Daoy (cell line): ENCODE measurements at places on chromosomes 5 and 9. TPM values are rescaled to one million over a fixed set of nuclear protein-coding genes. Genes with fewer than 3 reads are reported as not detected.

DNA sequence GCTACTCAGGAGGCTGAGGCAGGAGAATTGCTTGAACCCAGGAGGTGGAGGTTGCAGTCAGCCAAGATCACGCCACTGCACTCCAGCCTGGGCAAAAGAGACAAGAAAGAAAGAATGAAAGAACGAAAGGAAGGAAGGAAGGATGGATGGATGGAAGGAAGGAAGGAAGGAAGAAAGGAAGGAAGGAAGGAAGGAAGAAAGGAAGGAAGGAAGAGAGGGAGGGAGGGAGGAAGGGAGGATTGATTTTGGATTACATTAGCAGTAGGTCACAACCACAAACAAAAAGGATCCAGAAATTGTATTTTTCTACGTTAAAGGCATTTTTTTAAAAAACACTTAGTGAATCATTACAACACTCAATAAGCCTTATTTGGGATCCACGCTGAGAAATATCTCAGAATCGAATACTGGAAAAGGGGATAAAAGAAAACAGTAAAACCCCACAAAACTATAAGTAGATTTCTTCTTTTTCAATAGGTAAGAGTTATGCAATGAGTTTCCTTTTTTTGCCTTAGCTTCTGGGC is 136.9 kb upstream of the FREM1 start:
- no peak for DNase-seq

- peak; percentile 47 for DNase-seq
Observed at GRCh38 chr5:43415935-43416802, 4.0 kb upstream of the CCL28 start.

DNA sequence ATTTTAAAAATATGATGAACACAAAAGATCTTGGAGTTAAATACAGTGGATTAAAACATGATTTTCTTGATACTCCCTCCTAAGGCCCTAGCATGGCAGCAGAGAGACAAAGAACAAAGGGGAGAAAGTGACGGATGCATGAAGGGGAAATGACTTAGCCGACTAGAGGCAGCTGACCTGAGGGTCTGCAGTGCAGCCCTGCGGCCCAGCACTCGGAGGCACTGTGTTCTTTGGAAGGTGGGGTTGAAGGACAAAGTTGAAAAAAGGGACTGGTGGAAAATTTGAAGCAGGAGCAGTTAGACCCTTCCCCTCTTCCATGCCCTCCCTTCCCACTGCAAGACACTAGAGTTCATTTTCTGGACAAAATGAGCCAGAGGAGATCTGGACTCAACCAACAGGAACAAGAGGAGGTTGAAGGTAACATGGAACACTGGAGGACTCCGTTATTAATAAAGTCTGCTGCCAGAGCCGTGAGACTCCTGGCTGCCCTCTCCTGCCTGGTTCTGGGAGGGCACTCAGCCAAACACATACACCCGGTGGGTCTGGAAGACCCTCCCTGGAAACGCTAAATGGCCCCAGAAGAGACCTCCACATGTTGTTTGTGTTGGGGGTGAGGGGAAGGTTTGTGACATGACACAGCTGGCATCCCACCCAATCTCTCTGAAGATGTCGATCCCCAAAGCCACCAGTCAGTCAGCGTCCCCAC is 98.1 kb downstream of the JMY start:
- DNase-seq = no peak

- DNase-seq = no peak
Observed at GRCh38 chr9:114037249-114037648, 40.9 kb downstream of the AMBP start.

DNA sequence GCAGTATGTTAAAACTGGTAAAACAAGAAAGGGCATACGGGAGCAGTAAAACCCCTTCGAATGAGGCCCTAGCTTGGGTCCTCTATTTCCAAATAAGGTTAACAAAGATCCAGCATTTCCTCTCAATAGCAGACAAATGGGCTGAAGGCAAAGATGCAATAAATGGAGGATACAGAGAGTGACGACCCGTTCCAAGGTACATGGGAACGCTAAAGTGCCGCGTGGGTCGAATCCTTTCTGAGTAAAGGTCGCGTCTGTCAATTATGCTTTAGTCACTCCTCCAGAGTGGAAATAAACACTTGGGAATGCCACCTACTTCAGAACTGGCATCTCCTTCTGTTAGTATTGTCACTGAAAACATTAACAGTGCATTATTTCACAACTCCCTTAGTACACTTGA is 24.7 kb downstream of the ARL15 start:
- DNase-seq = no peak

DNA sequence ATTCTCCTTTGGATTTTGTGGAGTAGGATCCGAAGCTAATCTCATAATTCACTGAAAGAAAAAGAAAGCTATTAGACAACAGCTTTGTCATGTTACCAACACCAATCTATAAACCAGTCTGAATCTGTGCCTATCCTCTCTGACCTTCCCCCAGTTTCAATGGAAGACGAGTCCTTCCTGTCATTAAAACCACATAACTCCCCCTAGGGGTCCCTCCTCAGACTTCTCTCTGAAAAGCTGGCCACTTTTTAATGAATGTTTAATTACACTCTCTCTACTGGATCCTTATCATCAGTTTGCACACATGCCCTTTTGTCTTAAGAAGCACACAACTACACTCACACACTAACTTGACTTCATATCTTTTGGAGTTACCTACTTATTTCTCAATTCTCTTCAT is 98.0 kb upstream of the TSLP start:
- DNase-seq = no peak

DNA sequence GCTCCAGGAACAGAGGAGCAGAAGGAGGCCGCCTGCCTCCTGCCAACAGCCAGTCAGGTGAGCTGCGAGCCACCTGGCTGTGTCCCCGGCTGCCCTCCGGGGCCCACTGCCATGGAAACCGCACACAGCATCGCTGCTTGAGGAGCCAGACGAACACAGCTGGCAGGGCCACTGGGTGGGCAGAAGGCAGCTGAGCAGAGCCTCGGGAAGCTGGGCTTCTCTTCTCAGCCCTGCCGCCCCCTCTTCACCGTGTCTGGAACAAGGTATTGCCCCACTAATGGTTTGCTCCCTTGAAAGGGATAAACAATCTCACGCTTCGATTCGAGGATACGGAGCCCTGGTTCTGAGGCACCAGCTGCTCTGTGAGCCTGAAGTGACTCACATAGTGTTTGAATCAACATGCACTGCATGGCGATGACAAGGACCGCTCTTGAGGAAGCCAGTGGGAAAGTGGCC is 63.7 kb upstream of the RUFY1 start:
- DNase-seq = peak; percentile 55

GRCh38 chr9:38004809-38005560 is 64.0 kb downstream of the SHB start:
- peak; percentile 63 for DNase-seq

DNA sequence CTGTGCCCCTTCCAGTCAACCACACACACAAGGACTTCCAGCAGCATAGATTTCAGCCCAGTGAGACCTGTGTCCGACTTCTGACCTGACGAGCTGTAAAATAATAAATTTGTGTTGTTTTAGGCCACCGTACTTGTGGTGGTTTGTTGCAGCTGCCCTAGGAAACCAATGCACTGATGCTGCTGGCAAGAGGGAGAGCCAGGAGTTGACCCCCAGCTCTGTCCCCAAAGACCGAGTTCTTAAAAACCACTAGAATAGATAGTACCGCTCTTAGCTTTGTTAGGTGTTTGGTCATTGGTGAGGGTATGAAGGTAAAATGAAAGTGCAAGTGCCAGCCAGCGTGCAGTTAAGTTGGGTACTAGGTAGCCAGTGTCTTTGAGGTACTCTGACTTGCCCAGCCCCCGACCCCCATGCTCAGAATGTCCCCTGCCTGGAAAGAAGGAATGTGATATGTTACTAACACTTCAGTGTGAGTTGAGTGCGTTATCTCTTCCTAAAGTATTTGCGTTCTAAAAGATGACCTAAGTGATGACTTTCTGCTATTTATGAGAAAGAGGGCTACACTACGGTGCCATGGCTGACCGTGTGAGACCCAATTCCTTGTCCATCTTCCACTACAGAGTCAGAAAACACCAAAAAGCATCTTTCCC is 185.6 kb downstream of the AOPEP start:
- DNase-seq = no peak

- no peak for DNase-seq
Observed at GRCh38 chr9:20804489-20805250, 120.6 kb downstream of the FOCAD start.

GRCh38 chr5:136043968-136044610 is 15.3 kb downstream of the TGFBI start:
- no peak for DNase-seq

DNA sequence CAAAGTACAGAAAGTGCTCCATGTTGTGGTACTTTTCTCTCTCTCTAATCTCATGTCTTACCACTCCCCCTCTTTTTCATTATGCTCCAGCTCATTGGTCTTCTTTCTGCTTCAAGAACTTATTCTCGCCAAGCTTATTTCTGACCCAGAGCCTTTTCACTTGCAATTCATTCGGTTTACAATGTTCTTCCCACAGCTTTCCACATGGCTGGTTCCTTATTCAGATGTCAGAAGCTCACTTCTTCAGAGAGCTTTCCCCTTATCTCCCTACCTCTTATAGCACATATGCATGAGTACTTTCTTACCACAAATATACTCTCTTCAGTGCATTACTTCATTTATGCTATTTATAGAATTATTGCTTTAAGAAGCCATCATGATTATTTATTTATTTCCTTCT is 338.8 kb upstream of the ATP10B start:
- no peak for DNase-seq

DNA sequence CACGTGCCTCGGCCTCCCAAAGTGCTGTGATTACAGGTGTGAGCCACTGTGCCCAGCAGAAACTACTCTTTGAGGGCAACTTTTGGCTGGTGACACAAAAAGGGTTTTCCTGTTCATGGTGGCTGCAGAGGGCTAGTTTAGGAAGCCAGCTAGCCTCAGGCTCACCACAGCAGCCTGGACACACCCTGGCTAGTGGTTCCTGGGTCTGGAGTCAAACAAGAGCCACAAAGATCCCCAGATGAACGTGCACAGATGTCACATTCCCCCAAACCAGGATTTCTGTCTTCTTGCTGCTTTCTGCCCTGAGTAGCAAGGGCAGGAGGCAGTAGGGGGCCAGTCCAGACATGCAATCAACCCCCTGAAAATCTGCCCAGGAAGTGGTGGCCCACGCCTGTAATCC is 6.8 kb downstream of the HBEGF start:
- no peak for DNase-seq

DNA sequence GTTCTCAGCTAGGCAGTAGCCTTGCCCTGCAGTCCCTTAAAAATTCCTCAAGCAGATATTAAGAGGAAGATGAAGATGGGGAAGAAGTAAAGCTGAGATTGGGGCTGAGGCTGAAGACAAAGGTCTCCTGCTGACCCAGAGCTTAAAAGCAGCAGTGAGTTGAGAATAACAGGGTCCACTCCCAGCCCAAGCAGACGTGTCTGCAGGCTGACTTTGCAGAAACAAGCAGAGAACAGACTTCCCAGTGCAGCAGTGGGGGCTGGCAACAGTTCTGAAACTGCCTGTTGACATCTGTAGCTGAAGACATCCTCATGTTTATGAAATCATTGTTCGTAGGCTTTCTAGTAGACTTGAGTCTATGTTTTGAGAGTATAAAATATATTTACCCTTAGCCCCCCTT is 1.1 kb downstream of the CTXN3 start:
- no peak for DNase-seq

GRCh38 chr9:79652598-79652997 is 80.8 kb downstream of the TLE4 start:
- DNase-seq = no peak

GRCh38 chr5:113253037-113253436 is 181.8 kb downstream of the TSSK1B start:
- no peak for DNase-seq

- DNase-seq = no peak
Observed at GRCh38 chr5:101942321-101942882, 353.7 kb downstream of the SLCO4C1 start.

DNA sequence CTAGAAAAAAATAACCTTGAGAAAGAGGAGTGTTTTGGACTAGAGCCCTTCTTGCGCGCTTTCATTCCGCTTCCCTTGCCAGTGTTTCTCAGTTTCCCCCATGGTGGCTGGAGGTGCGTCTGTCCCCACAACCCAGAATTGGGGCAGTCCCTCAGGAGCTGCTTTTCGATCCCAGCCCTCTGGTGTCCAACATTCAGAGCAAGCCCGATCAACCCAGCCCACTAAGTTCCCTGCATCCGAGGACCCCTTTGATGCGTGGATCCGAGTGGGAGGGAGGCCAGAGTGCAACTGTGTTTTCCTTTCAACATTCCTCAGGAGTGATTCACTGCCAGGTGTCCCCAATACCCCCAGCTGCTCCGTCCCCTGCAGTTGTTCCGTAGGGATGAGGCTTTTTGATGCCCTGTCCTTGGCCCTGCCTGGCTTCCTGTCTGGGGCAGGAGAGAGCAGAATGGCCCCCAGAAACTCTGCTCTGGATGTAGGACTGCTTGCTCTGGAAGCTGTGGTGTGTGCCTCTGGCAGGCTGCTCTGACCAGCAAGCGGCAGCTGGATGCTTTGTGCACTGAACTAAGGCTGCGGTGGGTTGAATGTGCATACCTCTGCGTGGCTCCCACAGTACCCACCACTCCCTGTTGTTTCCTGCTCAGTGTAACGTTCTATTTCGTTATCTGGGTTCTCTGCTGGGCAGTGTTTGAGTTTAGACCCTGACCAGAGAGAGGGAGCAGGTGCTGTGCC is 117.5 kb downstream of the BOD1 start:
- peak; percentile 55 for DNase-seq

- no peak for DNase-seq
Observed at GRCh38 chr5:131747180-131748105, 49.4 kb downstream of the FNIP1 start.

- no peak for DNase-seq
Observed at GRCh38 chr9:35557320-35557719, 47.7 kb upstream of the TESK1 start.

- DNase-seq = no peak
Observed at GRCh38 chr5:29262339-29263123, 1931.0 kb upstream of the CDH6 start.

DNA sequence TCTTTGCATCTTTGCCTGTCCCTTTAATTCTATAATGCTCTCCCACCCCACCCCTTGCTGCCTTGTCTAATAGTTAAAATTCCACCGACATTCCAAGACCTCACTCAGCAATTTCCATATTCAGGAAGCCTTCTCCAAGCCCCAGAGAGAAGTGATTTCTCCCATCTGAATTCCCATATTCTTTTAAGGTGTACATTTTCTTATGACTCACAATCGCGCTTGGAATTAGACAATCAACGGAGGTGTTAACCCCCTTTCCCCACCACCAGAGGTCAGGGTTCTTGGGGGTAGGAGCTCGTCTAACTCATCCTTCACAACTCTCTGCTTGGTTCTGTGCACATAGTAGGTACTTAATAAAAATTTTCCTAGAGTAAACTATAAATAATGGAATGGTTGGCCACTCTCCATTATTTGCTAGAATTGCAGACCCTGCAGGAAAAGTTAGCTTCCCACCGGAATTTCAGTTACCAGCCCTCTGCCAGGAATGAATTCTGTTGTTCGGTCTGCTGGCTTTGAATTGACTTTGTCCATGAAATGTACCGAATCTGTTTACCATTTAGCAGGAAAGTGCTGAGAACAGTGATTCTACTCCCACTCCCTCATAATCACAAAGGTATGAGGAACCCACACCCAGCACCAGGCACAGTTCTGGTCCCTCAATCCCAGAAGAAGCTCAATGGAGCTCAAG is 5.0 kb downstream of the KCNIP1 start:
- DNase-seq = no peak

- no peak for DNase-seq
Observed at GRCh38 chr5:110354915-110355644, 371.4 kb downstream of the TMEM232 start.

MYOT gene
- total RNA-seq = not detected in 2 replicates

NUTM2G gene
- under 0.01 TPM in 1 of 2 replicates, not detected in the other for total RNA-seq

PCDHAC1 gene
- total RNA-seq = 1.6 and 3.1 TPM in 2 replicates

LRRC26 gene
- not detected in 2 replicates for total RNA-seq

ADAMTS16 gene
- total RNA-seq = 10.7 and 11.6 TPM in 2 replicates

RAB3C gene
- 0.91 and 5.1 TPM in 2 replicates for total RNA-seq

SSNA1 gene
- 169 and 188 TPM in 2 replicates for total RNA-seq

ZDHHC12 gene
- total RNA-seq = 62.3 and 78.8 TPM in 2 replicates

CCNO gene
- total RNA-seq = 6.2 and 7.1 TPM in 2 replicates

TRIM36 gene
- total RNA-seq = 6.3 and 13.3 TPM in 2 replicates

ZNF484 gene
- total RNA-seq = 7.5 and 10.0 TPM in 2 replicates
